ENCODE measurements at places on chromosomes 4 and X.

GRCh38 chrX:39519030-39519488 is 578.7 kb downstream of the BCOR start:
- DNase-seq: no peak

DNA sequence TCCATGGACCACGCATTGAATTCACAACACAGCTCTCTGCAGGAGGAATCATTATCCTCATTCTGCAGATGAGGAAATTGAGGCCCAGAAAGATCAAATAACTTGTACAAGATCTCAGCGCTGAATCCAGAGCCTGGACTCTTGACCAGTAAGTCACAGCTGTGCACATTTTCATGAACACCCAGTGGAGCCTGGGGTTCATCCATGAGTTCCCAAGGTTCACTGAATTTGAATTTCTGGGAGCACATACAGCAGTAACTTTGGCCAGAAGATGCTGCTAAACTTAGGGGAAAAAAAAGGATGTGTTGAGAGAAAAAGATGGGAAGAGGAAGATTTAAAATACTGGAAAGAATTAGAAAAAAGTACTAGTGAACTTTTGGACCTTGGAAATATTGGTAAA is 218.7 kb upstream of the PPARGC1A start:
- no peak for DNase-seq

DNA sequence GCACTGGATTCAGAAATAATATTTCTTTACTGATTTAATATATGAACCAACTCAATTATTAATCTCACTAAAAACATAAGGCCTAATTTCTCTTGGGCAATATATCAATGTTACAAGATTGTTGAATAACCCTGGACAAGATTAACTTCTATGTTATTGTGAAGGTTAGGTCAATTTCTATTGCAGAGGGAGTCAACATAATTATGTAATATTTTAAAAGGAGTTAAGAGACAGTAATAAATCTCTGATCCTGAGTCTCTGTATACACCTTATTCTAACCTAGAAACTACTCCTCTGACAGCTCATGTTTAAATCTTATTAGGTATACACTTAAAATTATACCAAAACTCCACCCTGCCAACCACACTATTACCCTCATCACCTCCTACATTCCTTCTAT is 15.1 kb upstream of the GPRIN3 start:
- DNase-seq: no peak

GRCh38 chrX:68697465-68698125 is 50.1 kb downstream of the STARD8 start:
- DNase-seq: no peak

DNA sequence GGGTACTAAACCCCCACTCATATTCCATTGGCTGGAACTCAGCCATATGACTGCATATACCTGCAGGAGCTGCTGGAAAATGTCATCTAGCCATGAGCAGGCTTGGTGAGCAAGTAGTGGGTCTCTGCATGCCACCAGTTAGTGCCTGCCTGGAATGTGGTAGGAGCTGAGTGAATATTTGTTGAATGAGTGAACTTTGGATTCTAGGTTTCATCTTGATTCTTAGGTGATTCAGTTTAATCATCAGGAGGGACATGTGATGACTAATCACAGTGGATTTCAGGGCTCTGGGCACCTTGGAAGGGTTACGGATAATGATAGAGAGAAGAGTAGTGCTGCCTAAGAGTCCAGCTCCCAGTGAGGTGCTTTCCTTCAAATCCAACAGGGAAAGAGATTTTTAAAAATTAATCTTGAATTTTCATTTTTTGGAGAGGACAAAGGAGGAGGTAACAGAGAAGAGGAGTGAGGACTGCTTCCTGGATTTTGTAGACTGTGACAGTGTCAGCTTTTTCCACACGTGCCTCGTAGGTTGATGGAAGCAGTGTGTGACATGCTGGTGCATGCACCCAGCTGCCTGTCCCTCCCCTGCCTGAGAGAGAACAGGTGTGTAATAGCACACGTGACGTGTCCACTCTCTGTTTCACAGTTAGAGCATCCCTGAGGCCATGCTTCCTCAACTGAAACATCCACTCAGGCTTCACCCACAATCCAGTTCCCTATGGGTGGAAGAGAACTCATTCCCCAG is 30.4 kb downstream of the NHS start:
- no peak for DNase-seq

- no peak for DNase-seq
Observed at GRCh38 chr4:138710297-138710696, 305.3 kb upstream of the NOCT start.

DNA sequence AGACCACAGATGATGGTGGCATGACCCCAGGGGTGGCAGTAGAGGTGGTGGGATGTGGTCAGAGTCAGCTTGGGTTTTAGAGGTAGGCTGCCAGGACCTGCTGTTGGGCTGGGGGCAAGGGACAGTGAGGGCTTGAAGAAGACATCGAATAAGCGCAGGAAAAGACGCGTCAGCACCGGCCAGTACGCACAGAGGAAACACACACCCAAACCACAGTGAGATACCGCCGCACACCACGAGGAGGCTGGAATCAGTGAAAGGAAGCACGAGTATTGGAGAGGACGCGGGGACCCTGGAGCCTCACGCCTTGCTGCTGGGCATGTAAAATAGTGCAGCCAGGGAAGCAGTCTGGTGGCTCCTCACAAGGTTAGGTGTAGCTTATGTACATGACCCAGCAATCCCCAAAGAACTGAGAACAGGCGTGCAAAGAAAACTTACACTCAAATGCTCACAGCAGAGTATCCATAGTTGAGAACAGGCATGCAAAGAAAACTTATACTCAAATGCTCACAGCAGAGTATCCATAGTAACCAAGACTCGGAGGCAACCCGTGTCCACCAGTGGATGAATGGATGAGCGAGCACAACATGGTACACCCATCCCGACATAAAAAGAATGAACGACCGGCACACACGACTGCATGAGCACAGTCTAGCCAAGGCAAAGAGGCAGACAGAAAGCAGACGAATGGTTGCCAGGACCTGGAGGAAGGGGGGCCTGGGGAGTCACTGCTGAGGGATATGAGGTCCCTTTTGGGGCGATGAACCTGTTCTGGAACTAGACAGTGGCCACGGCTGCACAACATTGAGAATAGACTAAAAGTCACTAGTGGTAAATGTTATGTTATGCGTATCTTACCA is 13.3 kb downstream of the PDZD4 start:
- no peak for DNase-seq

- DNase-seq: no peak
Observed at GRCh38 chr4:108852691-108853090, 89.8 kb upstream of the ETNPPL start.

DNA sequence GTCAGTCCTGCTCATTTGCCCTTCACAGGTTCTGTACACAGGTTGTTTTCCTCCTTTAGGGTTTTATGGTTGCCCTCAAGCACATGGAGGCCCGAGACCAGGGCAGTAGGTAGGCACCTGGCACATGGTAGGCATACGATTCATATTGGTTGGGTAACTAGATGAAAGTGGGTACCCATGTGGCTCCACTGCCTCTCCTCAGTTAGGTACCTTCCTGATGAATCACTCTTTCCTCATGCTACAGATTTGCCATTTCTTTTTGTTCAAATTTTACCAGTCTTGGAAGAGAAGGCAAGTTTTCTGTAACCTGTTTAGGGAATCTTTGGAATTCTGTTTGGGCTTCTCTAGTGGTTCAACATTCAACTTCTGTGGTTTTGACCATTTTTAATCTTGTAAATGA is 121.3 kb downstream of the FHIP1A start:
- no peak for DNase-seq

DNA sequence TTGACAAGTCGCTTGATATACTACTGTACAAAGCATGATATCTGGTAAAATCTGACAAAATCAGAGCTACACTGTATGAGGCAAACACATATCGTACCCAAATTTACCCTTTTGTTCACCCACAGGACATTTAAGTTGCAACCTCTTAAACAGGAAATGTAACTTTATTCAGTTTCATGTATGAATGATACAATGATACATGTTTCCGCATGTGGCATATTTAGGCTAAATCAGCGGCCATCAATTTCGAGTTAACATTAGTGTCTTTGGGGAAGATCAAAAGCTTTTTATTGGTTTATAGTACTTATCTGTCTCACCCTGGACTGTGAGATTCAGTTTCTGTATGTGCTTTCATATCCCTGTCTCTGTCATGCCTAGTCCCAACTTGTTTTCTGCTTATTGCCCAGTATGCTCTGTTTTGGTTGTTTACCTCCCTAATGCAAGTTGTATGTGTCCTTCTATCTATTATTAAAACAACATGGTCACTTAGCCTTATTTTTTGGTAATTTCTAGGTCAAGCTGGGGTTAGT is 97.3 kb upstream of the HPRT1 start:
- no peak for DNase-seq
